ENCODE measurements at places on chromosomes 6 and 20.

DNA sequence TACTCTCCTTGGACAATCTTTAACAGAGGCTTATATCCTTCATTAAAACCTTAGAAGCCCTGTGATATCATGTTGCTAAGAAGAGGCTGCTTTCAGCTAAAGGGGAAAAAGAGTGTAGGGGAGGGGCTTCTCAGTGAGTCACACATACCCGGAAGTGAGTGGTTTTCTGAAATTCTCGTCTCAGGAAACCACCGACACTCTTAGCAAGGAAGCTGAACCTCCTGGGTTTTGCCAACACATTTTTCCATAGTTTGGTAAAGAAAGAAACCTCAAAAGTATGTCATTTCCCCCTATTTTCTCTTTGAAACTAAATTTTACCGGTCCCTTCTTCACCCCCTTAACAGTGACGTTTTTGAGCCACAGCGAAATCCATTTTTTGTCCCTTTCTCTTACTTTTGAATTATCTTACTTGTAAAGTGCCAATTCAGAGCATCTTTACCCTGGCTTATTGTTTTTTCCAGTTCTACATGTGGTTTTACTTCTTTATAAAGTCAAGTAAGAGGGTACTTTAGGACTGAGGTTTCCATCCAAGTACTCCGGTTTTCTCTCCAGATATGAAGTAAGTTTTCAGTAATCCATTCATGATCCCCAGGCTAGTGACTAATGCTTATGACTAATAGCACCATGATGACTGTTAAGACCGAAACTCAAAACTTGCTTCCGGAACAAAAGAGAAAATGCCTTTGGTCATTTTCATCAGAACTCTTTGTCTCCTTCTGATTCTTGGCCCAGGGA, 219.3 kb downstream of the ARHGAP18 start:
- peak; percentile 72 for DNase-seq

DNA sequence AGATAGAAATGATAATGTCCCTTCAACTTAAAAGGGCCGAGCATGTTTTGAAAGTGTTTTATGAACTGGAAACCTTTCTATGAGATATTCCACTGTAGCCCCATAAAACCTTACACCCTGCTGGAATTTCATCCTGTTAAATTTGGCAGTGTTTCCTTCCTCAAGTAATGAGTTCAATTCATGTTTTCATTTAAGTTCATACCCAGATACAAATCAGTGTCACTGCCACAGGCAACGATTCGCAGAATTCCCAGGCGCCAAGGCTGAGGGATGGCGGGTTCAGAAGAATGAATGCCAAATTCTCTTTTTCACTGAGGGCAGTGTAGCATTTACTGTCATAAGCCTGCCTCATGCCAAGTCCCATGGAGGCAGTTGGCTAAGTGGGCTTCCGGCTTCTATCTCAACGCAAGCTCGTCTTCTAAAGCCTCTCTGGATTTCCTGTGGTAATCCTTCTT, 511.8 kb upstream of the ID4 start:
- no peak for DNase-seq

DNA sequence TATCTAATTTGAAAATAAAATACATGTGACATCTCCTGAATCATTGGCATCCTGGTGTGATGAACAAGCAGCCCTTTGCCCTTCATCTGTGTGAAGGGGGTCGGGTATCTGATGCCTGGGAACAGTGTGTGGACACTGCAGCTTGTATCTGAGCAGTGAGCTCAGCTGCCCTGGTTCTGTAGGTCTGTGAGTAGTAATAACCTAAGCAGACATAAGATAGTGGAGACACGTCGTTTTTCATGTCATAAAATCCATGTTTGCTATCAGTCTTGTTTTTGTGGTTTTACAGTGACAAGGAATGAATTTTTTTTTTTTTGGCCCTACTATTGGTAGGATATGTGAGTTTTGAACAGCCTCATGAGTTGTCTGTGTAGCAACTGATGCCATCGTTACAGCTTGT, 133.0 kb downstream of the JARID2 start:
- no peak for DNase-seq

DNA sequence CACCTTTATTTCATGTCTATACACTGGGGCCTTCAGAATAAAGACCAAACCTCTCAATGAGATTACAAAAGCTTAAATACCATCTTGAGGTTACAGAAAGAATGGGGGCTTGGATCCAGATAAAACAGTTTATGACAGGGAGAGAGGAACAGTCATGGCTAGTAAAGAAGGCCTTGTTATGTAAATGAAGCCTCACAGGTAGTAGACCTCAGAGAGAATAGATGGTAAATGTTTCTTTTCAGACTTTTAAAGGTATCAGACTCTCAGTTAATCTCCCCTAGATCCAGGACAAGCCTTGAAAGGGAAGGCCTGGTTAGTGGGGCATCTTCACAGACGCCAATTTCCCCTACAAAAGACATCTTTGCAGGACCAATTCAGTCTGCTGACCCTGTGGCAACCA, 1325.6 kb downstream of the HACE1 start:
- no peak for DNase-seq

DNA sequence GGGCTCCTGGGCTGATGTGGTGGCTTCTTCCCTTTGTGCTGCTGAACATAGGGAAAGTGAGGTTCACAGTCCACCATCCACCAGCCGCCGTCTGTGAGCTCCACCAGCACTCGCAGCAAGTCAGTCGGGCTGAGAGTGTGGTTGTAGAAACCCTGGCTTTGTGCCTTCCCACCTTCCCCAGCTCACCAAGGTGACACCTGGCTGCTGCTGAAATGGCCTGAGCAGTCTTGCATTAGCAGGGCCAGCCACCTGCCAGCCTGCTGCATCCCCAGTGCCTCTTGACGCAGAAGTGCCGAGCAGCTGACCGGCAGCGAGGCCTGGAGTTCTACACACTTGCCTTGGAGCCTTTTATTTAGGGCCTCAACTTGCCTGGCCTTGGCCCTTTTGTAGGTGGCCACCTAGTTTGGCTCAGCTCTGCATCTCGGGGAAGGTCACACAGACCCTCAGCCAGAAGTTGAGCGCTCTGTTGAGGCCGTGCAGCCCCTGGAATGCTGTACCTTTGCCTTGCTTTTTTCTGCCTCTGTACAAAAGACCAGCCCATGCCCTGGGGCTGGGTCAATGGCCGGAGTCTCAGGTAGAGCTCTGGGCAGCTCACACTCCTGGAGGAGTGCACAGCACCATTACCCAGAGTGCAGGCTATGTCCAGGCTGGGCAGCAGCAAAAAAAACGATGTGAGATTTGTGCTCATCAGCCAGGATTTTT, 76.5 kb downstream of the PTPN1 start:
- no peak for DNase-seq
